HTR-8/SVneo (cell line): ENCODE measurements at places on chromosomes 2 and 18.

DNA sequence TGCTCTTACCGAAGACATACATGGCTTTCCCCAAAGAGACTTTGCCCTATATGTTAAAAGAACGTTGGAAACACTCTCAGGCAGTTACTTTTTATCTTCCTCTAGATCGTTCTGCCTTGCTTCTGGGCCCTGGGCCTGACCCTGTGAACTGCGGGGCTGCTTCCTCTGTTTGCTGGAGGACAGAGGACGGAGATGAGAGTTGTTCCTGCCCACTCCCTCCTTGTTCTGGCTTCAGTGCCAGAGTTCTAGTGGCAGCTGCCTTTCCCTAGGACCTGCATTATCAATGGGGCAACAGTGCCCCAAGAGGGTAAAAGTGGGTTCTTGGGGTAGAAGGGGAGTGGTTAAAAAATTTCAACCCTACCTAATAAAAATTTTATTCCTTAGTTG is 6.5 kb upstream of the FN1 start:
- DNase-seq: no peak

DNA sequence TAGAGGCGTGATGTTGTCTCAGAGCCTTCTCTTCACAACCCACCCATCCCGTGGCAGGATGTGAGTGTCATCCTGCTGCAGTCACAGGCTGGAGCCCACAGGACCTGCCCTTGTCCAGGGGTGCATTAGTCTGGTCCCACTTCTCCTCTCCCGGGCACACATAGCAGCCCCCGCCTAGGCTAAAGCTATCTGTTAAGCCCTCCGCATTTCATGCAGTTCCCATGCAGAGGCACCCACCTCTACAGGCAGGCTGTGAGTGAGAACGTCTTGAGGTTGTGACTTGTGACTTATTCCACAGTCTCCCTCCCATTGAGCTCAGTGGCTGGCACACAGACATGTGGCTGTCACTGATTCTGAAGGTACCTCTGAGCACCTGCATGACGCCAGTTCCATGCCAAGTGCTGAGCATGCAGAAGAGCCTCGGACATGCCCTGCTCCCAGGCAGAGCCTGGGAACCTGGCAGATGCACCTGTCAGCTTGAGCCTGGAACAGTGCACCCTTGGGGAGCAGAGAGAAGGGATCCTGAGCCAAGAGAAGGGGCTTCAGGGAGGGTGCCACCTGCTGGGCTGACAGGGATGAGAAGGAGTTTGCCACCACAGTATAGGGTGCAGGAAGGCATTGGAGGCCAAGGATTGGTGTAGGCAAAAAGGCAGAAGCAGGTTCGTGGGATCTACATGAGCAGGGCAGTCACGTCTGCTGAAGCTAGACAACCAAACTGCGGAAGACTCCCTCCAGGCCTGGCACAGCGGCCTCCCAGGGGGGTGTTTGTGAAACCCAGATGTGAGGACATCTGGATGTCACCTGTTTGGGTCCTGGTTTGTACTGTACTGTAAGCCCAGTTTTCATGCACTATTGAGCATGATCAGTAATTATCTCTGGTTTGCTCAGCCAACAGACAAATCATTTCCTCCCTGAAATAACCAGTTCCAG is 213.6 kb downstream of the GLI2 start:
- no peak for DNase-seq

GRCh38 chr2:136510244-136510643 is 255.1 kb upstream of the THSD7B start:
- no peak for DNase-seq

GRCh38 chr2:130338793-130339345 is 3.8 kb upstream of the IMP4 start:
- DNase-seq: no peak
